ENCODE measurements at places on chromosomes 7 and 10. TPM values are rescaled to one million over a fixed set of nuclear protein-coding genes. Genes with fewer than 3 reads are reported as not detected.

DNA sequence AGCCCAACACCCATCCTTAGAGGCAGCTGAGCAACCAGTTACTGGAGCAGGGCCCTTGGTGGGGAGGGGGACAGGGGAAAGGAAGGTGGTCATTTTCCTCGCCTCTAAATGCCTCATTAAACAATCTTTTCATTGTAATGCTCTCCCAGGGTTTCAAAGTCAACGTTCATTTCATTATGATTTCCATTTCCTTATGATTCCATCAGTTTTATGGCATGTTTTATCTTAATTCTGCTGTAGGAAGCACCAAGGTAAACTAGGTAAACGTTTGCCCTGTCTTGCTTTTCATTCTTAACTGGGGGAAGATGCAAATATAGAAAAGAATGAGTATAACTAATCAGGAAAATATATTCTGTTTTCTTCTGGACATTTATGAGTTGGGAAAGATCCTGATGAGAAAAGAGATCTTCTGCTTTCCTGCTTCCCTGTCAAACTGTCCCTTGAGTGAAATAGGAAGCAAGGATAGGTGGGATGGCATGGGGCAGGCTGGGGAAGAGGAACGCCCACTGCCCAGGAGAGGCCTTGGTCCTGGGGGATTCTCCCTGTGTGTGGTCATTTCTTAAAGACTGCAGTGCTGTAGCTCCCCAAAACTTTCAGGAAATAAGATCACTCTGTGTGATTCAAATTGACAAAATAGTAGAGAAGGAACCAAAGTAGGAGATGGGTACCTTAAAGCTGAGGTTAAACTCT lies 20.5 kb upstream of the TMEM236 start:
- H3K4me1 ChIP-seq, result no peaks in the 10 kb centered on the region
- H3K27me3 ChIP-seq, result no peaks in the 10 kb centered on the region
- no peaks in the 10 kb centered on the region for H3K36me3 ChIP-seq
- H3K27ac ChIP-seq, result no peak overlapping the region
- no peak for DNase-seq

DNA sequence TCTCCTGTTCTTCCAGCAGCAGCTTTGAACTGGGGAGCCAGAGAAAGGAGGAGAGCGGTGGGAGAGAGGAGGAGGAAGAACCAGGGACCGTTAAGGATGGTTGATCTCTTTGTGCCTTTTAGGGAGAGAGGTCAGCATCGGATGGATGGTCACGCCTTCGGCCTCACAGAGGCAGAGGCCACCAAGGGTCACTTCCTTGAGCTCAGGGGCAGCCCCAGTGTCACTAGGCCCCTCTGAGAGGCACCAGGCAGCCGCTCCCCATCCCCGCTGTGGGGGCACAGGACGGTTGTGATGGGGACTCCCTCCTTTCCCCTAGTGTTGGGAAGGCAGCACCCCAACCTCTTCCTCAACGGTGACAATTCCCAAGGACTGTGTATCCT lies 121.4 kb downstream of the DNAJB6 start:
- H3K27ac ChIP-seq, result no peak overlapping the region
- DNase-seq, result no peak
- H3K4me3 ChIP-seq, result no peak overlapping the region
- no peaks in the 10 kb centered on the region for H3K27me3 ChIP-seq

DNA sequence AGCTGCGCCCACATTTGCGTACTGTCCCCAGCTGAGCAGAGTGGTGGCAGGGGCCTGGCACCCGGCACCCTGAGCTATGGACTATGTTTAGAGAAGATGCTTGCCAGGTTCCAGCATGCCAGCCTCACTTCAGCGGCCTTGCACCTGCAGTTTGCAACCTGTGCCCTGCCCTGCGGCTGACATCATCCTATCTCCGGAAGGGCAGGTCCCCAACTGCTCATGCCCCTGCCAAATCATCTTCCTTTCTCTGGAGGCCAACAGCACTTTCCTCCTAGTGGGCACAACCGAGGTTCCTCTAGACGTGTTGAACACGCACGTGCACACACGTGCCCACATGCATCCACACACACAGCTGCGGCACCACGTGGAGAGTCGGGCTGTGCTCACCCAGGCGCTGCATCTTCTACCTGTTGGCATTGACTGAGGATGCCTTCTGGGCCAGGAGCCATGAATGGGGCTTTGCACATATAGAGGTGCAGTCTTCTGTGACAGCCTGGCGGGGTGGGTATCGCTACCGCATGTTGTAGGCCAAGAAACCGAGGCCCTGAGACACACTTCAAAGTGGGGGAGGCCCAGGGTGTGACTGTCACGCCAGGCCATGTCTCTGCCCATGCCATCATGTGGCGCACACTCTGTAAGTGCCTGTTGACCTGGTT lies 24.5 kb downstream of the CNPY1 start:
- no peaks in the 10 kb centered on the region for H3K36me3 ChIP-seq
- DNase-seq, result no peak
- no peaks in the 10 kb centered on the region for H3K4me1 ChIP-seq
- peaks cover 13% of the 10 kb centered on the region for H3K27me3 ChIP-seq
- no peak overlapping the region for H3K27ac ChIP-seq

GRCh38 chr7:107118109-107118900 lies 50.5 kb upstream of the HBP1 start:
- no peak overlapping the region for H3K4me3 ChIP-seq
- no peaks in the 10 kb centered on the region for H3K4me1 ChIP-seq
- H3K27ac ChIP-seq, result no peak overlapping the region
- H3K36me3 ChIP-seq, result no peaks in the 10 kb centered on the region
- H3K27me3 ChIP-seq, result no peaks in the 10 kb centered on the region
- no peak for DNase-seq

GRCh38 chr10:30510184-30510931 lies 76.4 kb downstream of the MAP3K8 start:
- H3K4me1 ChIP-seq, result peaks cover 12% of the 10 kb centered on the region
- H3K27ac ChIP-seq, result peak overlapping the region; percentile 63
- H3K4me3 ChIP-seq, result no peak overlapping the region
- DNase-seq, result no peak
- H3K27me3 ChIP-seq, result no peaks in the 10 kb centered on the region
- no peaks in the 10 kb centered on the region for H3K36me3 ChIP-seq

AGR2 gene
- not detected for total RNA-seq

LRRC18 gene
- not detected for total RNA-seq

- H3K27ac ChIP-seq, result no peak overlapping the region
- H3K4me1 ChIP-seq, result peaks cover 38% of the 10 kb centered on the region
- H3K36me3 ChIP-seq, result peaks cover 62% of the 10 kb centered on the region
- DNase-seq, result peak; percentile 7
Measured at GRCh38 chr10:128065881-128066534, 60.2 kb downstream of the MKI67 start.

DNA sequence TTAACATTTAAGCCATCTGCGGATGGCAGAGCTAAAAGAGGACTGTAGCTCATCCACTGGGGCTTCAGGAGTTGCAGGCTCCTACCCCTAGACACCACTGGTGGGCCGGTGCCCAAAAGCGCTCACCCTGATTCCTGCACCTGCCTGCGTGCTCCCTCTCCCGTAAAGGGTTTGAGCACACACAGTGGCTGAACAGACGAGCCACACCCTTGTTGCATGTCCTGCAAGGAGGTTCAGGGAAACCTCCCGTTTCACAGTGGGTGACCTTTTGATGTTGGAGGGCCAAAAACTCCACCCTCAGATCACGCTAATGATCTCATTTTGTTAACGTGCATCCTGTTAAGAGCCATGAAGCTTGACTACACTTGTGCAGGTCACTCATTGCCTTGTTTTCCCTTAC lies 37.9 kb downstream of the SYPL1 start:
- no peaks in the 10 kb centered on the region for H3K36me3 ChIP-seq
- no peaks in the 10 kb centered on the region for H3K4me1 ChIP-seq
- no peak for DNase-seq
- H3K27ac ChIP-seq, result no peak overlapping the region
- no peak overlapping the region for H3K4me3 ChIP-seq

DNA sequence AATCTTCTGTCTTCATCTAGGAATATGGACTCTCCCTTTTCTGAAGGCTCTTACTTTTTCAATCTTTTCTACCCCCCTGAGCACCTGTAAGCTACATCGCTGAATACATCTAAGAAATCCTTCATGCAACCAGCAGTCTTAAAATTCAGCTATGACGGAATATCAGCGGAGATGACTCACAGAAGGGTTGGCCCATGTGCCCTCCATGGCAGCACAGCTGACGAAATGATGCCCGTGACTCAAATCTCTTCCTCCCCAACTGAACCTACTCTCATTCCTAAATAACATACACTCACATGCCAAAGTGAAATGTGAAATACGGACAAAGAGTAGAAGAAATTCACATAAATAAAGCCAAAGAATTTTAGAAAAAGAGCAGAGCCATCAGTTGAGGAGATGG lies 30.3 kb upstream of the NCAPG2 start:
- no peaks in the 10 kb centered on the region for H3K4me1 ChIP-seq
- no peak overlapping the region for H3K4me3 ChIP-seq
- peaks cover 100% of the 10 kb centered on the region for H3K36me3 ChIP-seq

NACAD gene
- total RNA-seq, result 6.5 TPM

- no peaks in the 10 kb centered on the region for H3K4me1 ChIP-seq
- no peaks in the 10 kb centered on the region for H3K27me3 ChIP-seq
Measured at GRCh38 chr7:140707132-140707531, 10.6 kb downstream of the NDUFB2 start.

Measured in tibial nerve (tissue), 4 donors.